ENCODE measurements at places on chromosomes 5 and 9. TPM values are rescaled to one million over a fixed set of nuclear protein-coding genes. Genes with fewer than 3 reads are reported as not detected.

PRR16 gene
- total RNA-seq = 12.1 TPM

ADRA1B gene
- total RNA-seq = 3.5 TPM

ZNF354C gene
- 4.2 TPM for total RNA-seq

PCDHA9 gene
- not detected for total RNA-seq

ALDH1A1 gene
- total RNA-seq = 21.1 TPM

SHISAL2B gene
- total RNA-seq = not detected

SLC30A5 gene
- total RNA-seq = 30.8 TPM

NUTM2F gene
- not detected for total RNA-seq

DDX41 gene
- total RNA-seq = 24.5 TPM

VAV2 gene
- 5.6 TPM for total RNA-seq

ZFP2 gene
- total RNA-seq = 1.0 TPM

SLC46A2 gene
- total RNA-seq = not detected

CYLC2 gene
- not detected for total RNA-seq

DNA sequence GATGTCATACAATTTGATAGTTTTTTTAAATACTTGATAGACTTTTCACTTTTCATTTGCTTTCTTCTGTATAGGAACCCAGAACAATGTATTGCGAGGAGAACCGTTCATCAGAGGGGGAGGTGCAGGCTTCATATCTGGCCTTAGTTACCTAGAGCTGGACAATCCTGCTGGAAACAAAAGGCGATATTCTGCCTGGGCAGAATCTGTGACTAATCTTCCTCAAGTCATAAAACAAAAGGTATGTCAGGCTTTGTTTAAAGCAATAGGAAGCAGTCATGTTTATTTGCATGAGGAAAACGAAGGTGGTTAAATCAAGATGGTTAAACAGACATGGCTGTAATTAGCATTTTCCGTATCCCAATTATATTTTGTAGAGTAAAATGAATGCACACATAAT, 46.0 kb downstream of the C7 start:
- no peak for DNase-seq

GRCh38 chr9:114423181-114423580, 35.4 kb upstream of the AKNA start:
- DNase-seq = no peak

DNA sequence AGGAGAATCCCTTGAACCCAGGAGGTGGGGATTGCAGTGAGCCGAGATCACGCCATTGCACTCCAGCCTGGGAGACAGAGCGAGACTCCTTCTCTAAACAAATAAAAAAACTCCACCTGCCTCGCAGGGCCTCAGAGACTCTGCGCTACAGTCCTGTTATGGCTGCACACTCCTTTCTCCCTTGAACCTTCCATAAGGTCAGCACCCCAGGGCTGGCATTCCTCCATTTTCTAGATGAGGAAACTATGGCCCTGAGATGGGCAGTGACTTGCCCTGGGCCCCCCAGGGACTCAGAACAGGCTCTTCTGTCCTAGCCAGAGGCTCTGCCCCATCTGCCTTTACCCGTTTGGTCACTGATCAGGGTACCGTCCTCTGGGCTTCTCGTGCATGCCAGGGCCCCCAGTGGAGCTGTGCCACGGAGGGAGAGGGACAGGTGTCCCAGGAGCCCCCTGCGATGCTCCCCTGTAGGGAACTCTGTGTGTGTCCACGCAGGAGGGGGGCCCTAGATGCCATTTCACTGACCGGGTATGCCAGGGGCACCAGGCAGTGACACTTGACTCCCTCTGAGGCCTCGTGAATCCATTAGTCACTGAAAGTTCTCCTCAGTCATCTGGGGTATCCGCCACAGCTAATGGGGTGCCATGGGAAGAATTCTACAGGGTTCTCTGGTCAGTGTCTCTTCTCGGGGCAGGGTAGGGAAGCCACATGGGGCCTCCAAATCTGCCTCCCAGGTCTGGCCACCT, 16.2 kb downstream of the RALGDS start:
- DNase-seq = no peak

DNA sequence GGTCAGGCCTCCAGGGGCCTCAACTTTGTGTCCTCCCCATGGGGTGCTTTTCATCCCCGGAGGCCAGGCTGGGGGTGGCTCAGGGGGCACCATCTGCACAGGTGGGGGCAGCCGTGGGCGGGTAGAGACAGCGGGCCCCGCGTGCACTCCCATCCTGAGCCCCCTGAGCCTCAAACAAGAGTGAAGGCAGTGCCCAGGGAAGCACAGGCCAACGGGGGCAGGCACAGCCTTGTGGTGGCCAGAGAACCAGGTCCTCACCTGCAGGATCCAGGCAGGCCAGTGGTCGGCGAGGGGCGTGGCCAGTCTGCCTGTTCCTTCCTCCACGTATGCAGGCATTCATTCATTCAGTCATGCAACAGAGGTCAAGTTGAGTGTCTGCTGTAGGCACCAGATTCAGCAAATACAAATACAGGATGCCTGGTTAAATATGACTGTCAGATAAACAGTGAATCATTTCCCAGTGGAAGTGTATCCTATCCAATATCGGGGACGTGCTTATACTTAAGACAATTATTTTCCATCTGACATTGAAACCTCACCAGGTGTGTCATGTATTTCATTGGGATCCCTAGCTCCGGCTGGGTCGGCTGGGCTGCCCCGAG, 22.3 kb downstream of the KCNT1 start:
- no peak for DNase-seq

DNA sequence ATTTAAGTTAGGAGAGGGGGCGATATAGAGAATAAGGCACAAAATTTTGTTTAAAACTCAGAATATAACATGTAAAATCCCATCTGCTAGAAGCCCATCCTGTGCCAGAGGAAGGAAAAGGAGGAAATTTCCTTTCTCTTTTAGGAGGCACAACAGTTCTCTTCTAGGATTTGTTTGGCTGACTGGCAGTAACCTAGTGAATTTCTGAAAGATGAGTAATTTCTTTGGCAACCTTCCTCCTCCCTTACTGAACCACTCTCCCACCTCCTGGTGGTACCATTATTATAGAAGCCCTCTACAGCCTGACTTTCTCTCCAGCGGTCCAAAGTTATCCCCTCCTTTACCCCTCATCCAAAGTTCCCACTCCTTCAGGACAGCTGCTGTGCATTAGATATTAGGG, 18.3 kb downstream of the MOCS2 start:
- no peak for DNase-seq

DNA sequence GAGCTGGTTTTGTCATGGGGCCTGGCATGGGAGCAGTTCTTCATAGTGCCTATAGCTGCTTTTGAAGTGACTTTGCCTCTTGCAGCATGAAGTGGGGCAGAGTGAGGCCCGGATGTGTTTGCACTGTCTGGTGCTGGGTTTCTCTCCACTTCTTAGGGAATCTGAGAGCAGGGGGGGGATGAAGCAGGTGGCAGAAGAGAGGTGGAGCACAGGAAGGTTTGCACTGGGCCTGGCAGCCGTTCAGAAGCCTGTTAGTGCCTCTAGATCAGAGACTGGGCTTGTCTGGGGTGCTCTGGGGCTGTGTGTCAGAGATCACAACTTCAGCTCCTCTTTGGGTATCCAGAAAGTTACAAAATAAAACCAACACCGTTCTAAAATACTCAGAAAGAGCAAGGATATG, 18.4 kb downstream of the USP20 start:
- no peak for DNase-seq

DNA sequence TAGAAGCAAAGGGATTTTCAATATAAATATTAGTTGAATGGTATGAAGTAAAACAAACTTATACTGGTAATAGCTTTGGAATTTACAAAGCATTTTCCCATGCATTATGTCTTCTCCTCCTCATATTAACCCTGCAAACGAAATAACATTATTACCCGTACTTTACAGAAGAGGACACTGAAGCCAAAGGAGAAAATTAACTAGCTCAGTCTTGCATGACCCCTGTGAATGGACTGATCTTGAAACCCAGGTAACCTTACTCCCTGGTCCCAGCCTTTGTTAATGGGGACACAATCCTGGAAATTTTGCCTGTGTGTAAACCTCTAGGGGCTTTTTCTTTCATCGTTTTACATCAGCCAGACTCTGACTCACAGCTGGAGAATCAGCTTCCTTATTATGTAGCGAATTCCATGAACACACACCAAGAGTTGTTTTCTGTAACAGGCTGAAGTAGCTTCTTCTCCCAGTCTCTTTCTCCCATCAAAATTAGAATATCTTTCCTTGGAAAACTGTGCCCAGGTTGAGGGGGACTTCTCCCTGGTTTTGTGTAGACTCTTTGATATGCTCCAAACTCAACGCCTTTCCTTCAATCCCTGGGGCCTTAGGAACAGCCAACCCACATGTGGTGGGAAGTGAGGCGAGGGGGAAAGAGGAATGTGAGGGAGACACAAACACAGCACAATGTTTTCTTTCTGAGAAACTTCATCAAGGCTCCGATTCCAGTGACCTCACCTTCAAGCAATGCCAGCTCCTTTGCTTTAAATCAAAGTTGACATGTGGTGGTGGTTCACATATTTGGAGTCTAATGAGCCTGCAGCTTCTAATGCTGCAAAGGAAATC, 480.9 kb upstream of the PAPPA start:
- DNase-seq = no peak

DNA sequence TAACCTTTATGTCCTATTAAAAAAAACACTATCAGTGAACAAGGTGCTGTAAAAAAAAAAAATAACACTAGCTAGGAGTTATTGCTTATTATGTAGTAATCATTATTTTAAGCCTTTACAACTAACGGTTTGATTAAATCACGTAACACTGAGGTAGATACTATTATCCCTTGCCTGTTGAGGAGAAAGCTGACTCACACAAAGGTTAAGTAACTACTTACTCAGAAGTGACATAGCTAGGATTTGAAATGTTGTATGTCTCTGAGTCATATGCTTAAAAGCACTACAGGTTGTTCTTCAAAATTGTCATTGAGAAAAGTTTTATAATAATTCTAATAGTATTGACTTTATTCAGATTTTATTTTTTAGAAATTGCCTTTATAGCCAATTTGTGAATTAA, 8.8 kb downstream of the TENT2 start:
- DNase-seq = no peak

DNA sequence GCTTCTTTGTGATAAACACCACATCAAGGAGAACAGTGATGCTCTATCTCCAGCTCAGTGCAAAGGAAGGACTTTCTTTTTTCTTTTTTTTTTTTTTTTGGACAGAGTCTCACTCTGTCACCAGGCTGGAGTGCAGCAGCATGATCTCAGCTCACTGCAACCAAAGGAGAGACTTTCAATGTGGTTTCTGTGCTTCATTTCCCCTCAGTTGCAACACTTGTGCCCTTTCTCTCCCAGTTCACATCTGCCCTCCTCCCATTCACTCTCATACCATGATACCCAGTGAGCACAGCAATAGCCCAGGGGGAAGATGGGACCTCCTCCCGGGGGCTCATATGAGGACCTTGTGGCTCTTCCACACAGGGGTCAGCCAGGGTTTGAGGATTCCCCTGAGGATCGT, 110.0 kb downstream of the MTRR start:
- DNase-seq = no peak

GRCh38 chr5:151471276-151471675, 23.9 kb downstream of the SLC36A1 start:
- DNase-seq = no peak

- DNase-seq = no peak
These were observed 96.7 kb upstream of the SMIM23 start for GRCh38 chr5:171688696-171689495.

- no peak for DNase-seq
These were observed 129.8 kb downstream of the MARCHF11 start for GRCh38 chr5:16049761-16050160.
